ENCODE measurements at places on chromosomes 16 and 17.

GRCh38 chr17:71926746-71927398, 193.9 kb upstream of the SOX9 start:
- no peak for DNase-seq

- no peak for DNase-seq
Measured at GRCh38 chr16:88878967-88879787, 12.7 kb upstream of the PABPN1L start.

DNA sequence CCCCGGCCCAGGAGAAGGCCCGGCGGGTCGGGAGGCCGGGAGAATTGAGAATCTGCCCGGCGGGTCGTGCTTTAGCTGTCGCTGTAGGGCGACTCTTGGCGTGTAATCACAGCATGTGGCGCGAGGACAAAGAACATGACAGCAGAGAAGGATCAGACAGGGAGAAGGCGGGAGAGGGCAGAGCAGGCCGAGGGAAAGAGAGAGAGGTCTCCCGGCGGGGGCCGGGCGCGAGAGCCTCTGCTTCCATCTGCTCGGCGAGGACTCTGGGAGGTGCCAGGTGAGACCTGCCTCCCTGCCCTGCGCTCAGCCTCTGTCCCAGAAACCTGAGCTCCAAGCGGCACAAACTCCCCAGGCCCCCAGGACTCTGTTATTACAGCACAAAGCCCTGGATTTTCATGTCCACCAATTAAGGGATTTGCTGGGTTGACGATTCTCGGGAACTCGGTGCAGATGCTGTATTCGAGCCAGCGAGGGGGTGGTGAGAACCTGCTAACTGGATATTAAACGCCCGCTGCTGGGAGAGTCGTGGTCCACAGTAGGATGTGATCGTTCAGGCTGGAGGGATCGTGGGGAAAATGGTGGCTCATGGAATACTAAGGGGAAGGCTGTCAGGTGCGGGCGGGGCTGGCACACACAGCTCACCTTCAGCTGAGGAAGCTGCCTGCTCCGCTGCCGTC, 172.0 kb upstream of the CIBAR2 start:
- DNase-seq = no peak

- no peak for DNase-seq
Measured at GRCh38 chr17:67993998-67994361, 2.3 kb downstream of the C17orf58 start.

DNA sequence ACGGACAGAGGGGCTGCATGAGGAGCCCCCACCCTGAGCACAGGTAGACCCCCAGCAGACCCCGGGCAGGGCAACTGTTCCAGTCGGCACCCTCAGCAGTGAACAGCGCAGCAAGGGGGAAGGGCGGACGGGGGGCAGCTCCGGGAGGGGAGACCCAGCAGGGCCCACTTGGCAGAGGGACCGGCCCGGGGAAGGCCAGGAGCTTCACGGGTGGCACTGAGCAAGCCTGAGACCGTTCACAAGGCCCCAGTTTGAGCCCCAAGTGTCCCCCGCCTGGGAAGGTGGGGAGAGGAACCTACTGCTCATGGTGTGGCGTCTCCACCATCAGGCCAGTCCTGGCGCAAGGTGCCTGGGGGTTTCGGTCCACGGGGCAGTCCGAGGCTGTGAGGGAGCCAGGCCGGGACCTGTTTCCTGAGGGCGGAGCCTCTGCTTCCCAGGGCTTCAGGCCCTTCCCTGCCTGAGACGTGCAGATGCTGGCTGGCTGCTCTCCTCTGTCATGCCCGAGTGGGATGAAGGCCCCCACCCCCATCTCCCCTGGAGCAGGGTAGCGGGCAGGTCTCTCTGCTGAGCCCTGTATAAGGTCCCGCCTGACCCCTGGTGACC, 54.4 kb upstream of the GNG13 start:
- DNase-seq = no peak

DNA sequence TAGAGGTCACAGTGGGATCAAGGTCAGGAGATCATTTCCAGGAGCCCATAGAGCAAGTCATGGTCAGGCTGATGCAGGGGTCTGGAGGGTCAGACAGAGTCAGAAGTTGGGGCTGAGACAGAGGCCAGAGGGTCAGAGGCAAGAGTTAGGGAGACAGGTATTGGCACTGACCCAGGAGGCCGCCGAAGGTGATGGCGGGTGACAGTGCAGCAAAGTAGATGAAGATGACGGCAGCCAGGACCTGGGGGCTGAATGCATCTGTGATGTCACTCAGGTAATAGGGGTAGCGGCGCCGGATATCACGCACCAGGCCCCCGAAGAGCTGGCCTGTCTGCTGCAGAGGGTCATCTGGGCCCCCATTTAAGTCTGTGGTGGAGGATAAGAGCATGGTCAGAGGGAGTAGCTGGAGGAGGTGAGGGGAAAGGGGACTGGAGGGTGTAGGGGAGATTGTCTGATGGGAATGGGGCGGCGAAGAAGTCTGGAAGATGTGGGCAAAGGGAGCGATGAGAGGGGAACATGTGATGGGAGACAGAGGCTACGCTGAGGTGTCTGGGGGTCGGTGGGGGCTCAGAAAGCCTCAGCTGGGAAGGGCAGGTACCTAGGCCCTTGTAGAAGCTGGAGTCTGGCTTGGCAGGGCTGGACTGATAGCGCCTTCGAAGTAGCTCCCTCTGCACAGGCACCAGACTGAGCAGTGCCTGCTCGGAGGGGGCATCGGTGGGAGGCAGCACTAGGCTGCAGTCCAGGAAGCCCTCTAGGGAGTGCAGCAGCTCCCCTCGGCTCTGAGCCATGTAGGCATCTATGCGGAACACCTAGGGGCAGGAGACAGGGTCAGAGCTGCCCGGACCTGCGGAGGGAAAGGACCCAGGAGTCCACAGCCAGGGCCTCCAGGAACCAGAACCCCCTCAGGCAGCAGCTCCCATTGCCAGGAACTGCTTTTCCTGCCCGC, 9.8 kb downstream of the SLC4A1 start:
- no peak for DNase-seq

- no peak for DNase-seq
Measured at GRCh38 chr17:55037828-55038227, 69.3 kb downstream of the STXBP4 start.

- DNase-seq = no peak
Measured at GRCh38 chr17:73187203-73187769, 5.6 kb upstream of the COG1 start.

DNA sequence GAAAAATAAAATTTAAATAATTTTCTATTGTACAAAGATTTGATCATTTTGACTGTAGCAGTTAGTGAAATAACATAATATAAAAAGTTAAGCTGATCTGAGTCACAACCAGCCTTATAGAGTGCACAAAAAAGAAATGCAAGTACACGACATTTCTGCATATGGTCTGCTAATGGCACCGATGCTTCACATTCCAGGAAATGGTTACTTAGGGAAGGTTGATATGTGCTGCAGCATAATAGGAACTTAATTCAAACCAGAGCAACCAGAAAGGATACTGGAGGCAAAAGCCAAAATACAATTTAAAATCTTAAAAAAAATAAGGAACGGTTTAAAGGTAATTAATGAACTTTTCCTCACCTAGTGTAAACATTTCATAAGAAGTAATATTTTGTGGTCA, 10.0 kb upstream of the CFDP1 start:
- DNase-seq = no peak

GRCh38 chr16:13436641-13437412, 483.1 kb upstream of the ERCC4 start:
- no peak for DNase-seq

DNA sequence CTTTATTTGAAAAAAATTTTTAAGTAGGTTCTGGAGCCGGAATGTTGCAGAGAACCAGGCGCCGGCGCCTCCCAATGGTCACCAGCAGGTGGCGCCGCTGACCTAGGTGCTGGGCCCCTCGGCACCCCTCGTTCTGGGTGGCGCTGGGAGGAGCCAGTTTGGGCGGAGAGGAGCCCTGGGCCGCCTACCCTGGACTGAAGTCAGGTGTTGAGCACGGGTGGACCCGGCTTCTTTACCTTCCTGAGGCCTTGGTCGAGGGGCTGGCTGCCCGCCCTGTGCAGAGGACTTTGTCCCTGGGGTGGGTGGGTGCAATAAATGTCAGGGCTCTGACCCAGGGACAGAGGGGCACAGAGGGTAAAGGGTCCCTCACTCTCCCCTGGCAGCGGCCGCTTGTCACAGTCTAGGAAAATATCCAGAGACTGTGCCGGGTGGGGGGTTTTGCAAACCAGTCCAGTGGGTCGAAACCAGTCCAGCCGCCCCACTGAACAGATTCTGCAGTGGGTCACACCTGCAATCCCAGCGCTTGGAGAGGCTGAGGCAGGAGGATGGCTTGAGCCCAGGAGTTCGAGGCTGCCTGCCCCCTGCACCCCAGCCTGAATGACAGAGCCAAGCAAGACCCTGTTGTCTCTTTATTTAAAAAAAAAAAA, 30.1 kb upstream of the TNFRSF13B start:
- DNase-seq = peak; percentile 66

DNA sequence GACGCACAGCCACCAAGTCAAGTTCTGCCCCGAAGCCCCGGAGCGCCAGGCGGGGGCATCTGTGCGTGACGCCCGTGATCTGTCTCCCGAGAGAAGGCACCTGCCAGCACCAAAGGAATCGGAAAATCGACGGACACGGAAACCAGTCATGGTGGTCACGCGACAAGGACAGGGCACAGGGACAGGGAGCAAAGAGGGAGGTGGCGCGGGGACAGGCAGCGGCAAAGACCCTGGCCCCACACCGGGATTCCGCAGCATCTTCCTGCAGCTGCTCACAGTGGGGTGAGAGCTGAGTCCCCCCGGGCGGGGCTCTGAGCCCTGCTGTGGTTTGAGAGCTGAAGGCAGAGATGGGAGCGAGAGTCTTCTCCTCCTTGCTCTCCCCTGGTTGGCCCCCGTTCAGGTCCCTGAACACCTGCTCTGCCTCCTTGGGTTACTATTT, 56.4 kb downstream of the ABR start:
- DNase-seq = no peak

DNA sequence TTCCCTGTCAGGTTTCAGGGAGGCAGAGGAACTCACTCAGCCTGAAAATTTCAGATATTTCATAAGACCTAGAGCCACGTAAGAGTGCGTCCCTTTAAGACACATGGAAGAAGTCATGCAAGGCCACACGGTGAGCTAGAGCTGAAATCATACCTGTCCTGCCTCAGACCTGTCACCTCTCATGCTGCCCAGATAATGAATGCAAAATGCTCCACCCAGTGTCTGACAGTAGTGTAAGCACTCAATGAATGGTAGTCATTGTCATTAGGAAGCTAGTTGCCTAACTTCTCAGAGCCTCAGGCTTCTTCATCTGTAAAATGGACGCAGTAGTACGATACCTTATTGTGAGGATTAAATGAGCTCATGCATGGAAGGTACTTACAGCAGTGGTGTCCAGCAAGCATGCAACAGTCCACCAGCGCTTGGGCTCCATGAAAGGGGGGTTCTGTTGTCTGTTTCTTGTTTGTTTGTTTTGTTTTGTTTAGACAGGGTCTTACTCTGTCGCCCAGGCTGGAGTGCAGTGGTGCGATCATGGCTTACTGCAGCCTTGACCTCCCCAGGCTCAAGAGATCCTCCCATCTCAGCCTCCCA, 60.7 kb downstream of the WSB1 start:
- no peak for DNase-seq

GRCh38 chr16:84631886-84632285, 14.0 kb upstream of the COTL1 start:
- no peak for DNase-seq

GRCh38 chr17:58376472-58377000, 24.5 kb upstream of the SUPT4H1 start:
- DNase-seq = no peak

GRCh38 chr17:40431231-40431602, 12.0 kb upstream of the IGFBP4 start:
- DNase-seq = no peak

DNA sequence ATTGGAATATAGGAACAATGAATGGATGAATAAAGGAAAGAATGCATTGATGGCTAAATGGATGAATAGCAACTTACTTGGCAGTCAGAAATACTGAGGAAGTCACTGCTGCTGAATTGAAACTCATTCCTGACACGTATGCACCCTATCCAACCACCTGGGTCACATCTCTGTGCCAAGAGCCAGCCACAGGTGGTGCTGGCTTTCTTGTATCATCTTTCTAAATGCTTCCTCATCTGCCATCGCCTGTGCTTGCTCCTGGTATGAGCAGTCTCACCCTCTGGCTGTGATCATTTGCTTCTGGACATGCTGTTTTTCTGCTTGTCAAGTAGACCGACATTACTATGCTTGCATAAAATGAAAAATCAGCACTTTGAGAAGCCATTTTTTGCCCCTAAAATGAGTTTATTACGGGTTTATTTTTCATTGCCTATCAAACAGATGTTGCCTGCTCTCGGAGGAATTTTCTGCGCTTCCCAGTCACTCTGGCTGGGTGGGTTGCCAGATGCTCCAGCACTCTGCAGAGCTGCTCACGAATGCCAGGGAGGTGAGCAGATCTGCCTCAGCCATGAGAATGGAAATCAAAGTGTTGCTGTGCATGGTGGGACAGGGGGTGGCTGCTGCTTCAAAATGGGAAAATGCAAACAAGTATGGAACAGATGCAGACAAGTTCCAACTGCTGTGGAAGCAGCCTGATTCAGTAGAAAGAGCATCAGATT, 1349.6 kb upstream of the CDH8 start:
- no peak for DNase-seq

GRCh38 chr16:58152246-58152868, 23.2 kb upstream of the CFAP20 start:
- DNase-seq = no peak

- DNase-seq = no peak
Measured at GRCh38 chr17:82980632-82981031, 98.8 kb upstream of the METRNL start.

DNA sequence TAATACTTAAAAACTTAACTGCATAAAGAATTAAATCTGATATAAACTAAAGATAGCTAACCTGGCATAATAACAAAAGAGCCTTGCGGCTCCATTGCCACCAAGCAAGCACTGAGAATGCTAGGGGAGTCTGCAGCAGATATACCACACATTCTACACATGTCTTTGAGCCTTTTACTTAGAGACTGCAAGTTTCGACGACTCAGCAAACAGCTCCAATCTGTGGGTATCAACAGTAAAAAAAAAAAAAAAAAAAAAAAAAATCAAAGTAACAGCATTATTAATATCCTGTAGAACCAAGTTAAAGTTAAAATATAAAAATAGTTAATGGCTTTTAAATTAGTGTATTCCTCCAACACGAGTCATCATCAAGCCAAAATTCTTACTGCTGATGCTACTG, 27.8 kb upstream of the INTS2 start:
- DNase-seq = no peak

DNA sequence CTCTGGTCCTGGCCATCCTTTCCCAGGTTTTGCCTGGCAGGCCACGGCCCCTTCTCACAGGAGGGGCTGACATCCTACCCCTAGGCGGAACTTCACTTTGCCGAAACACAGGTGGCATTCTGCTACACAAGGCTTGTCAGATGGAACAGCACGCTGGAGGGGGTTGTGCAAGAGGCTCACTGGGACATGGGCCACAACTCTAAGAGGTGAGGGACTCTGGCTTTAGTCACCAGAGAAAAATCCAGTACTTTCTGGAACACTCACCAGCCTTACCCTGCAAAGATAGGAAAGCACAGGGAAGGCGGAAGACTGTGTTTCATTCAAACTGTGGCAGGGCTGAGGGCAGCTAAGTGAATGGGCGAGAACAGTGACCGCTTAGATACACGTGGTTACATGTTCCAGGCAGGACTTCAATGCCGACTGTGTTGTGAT, 18.3 kb downstream of the CDC42EP4 start:
- DNase-seq = no peak
